Right renal cortex interstitium (tissue), 3 donors: ENCODE measurements at places on chromosomes 4 and X.

DNA sequence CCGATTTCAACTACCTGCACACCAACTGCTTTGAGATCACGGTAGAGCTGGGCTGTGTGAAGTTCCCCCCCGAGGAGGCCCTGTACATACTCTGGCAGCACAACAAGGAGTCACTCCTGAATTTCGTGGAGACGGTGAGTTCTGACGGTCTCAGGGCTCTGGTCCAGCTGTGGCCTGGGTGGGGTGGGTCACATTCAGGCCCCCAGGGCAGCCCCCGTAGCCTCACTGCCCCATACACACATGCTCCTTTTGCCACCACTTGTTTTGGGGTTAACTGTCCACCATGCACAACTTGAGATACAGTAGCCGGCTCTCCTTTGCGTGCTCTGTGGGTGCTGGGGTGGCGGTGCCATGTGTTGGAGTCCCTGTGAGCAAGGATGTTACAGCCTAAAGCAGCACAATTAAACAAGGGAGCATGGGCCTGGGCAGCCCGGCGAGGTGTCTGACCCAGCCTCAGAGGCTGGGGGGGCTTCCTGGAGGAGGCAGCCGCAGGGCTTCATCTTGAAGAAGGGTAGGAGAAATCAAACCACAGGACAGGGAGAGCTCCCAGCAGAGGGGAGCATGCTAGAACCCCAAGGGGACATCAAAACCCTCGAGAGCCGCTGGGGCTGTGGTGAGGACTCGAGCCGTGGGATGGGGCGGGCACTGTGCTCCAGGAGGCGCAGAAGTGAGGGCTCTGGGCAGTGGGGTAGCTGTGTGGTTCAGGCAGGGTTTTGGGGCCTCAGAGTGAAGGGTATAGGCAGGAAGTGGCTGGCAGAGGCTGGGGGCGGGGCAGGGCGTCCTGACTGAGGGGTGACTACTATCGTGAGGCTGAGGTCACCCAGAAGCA is 22.0 kb downstream of the CPZ start:
- no peak for DNase-seq

- DNase-seq, result no peak
These were observed 441.9 kb downstream of the INPP4B start for GRCh38 chr4:142404191-142404611.

- no peak for DNase-seq
These were observed 18.1 kb upstream of the APBB2 start for GRCh38 chr4:41232406-41232805.

- no peak for DNase-seq
These were observed 66.5 kb upstream of the ZFP42 start for GRCh38 chr4:187929024-187929423.

- no peak for DNase-seq
These were observed 9.6 kb downstream of the LRPAP1 start for GRCh38 chr4:3522651-3523050.

- no peak for DNase-seq
These were observed 60.5 kb upstream of the TAB3 start for GRCh38 chrX:30949554-30949953.

DNA sequence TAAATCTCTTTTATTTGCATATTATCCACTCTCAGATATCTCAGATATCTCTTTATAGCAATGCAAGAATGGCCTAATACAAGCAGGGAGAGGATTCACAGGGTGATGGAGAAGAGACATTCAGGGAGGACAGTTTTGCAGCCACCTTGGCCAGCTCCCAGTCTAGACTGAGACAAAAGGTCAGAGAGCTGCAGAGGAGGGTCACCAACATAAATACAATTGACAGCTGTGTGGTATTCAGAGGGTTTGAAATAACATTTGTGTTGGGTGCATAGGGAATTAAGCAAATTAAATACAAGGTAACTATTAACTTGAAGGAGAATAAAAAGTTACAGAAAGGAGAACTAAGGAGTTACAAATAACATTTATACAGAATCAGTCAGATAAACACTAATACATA is 189.5 kb upstream of the TAPT1 start:
- DNase-seq, result no peak

GRCh38 chrX:24306440-24306839 is 7.4 kb downstream of the SUPT20HL2 start:
- no peak for DNase-seq

DNA sequence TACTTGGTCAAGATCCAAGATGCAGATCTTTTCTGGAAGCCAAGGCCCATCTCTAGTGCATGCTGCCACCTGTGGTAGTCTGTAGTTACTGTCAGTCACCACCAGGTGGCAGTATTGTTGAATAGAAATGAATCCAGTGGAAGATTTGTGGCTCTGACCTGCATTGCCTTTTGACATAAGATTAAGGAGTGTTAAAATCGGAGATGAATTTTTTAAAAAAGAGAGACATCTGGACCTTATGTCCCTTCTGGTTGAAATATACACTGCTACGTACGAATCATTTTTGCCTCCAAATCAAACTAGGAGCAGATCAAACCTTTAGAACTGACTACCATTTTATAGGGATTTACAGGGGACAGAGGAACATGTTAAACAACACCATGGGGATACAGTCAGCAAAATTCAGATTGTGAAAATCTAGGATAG is 46.9 kb upstream of the RHOH start:
- peak; percentile 13 for DNase-seq

GRCh38 chr4:80913381-80913780 is 117.1 kb upstream of the BMP3 start:
- DNase-seq, result no peak

DNA sequence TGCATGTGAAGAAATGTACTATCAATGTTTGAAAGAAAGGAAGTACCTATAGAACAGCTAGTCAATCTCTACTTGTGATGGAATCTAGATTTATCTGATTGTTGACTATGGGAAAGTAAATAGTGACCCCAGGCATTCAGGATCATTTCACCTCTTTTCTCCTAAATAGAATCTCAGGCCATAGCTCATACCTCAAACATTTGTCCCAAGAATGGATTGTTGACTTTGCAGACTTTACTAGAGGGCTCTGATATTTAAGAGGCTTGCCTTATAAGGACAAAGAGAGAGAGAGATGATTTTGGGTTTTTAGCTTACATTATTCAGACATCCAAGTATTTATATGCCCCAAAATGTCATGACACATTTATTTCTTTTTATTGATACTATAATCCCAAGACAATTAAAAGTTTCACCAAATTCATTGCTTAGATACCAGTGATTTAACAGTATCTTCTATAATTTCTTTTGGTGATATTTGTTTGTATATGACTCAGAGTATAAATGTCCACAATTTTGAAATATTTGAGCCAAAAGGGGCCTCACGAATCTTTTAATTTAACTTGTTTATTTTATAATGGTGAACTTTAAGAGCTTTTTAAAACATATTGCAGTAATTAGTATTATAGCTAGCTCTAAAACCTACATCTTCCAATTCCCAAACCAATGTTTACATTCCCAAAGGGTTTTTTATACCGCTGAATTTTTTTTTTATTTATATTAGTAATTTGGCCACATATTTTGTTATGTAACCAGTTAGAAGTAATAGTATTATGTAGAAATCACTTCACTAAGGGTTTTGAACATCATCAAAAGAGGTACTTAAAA is 614.1 kb downstream of the PCDH7 start:
- no peak for DNase-seq

DNA sequence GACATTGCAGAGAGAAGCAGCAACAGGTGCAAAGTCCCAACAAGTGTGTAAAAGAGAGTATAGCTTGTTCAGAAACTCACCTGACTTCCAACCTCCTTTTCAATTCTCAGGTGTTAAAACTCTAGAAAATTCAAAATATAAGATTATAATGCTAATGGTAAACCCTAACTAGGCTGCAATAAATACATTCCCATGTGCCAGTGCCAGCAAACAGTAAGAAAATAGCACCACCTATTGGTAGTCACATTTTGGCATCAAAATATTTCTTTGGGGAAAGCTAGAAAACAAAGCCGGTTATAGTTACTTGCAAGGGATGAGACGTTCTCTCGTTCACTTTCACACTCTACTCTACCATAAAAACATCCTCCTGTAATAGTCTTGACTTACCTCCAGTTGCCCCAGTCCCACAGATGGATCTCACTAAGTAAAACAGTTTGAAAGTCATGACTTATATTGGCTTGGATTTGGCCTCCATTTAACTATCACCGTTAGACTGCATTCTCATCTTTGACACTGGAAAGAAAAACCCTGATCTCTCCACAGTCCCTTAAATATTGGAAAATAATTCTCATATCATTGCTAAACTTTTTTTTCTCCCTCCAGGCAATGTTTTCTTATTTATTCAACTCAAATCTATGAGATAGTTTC is 9.6 kb downstream of the BMP3 start:
- no peak for DNase-seq
